ENCODE measurements at places on chromosomes 1 and 21.

- DNase-seq = no peak
These were observed 60.7 kb upstream of the GOLT1A start for GRCh38 chr1:204274446-204274845.

GRCh38 chr1:118461154-118461553 is 276.1 kb upstream of the SPAG17 start:
- no peak for DNase-seq

DNA sequence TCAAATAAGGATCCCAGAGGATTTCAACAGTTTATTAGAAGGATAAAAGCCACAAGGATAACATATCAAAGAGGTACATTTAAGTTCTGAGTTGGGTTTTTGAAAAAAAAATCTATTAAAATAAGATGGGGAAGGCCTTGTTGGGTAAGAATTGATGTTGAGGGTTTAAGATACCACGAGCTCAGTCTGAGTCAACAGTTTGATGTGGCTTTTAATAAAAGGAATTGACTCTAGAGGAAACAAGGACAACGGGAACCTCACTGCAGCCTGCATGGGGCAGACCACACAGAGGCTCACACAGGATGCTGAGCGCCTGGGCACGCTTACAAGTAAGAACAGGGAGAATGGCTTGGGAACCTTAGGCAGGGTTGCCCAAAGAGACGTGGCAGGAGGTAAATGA is 107.5 kb downstream of the TIAM1 start:
- no peak for DNase-seq

GRCh38 chr1:205481629-205482151 is 22.8 kb upstream of the CDK18 start:
- DNase-seq = no peak

- DNase-seq = no peak
These were observed 27.8 kb upstream of the LRRC38 start for GRCh38 chr1:13541435-13542215.

- no peak for DNase-seq
These were observed 19.9 kb downstream of the RPL5 start for GRCh38 chr1:92851729-92852128.

DNA sequence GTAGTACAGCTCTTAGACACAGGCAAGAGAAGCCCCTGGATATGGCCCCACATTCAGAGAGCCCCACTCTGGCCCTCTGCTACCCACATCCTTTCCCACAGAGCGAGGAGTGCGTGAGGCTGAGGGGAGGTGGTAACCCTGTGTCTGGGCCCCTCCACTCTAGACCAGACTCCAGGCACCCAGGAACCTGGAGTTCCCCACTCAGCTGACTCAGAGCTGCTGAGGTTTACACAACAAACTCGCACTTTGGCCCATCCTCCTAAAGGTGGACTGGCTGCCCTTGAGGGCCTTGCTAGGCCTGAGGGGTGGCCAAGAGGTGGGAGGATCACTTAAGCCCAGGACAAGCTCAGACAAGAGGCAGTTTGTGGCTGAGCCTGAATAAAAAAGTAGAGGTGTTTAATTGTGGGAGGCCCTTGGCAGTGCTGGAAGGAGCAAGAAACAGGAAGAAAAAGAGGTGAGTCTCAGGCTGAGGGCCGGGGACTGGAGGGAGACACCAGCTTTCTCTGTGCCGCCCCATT is 10.7 kb downstream of the MR1 start:
- no peak for DNase-seq

GRCh38 chr1:20302108-20302471 is 11.4 kb downstream of the VWA5B1 start:
- no peak for DNase-seq

- no peak for DNase-seq
These were observed 13.6 kb upstream of the SYT14 start for GRCh38 chr1:209924390-209924789.

- no peak for DNase-seq
These were observed 4.3 kb upstream of the ZBTB7B start for GRCh38 chr1:154998201-154998780.

DNA sequence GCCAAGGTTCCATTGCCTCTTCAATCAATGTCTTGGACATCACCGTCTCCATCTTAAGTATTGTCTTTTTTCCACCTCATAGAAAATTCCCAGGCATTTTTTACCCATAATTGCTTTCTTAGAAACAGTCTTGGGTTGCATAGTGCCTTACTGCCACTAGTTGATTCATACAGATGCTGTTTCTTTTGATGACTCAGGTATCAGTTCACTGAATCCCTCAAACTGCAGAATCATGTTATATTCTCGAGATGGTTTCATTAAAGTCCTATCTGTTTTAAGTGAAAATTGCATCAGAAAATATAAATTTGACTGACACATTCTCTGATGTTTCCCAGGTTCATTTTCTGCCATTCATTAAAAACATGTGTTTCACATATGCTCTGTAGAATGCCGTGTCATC is 1489.1 kb downstream of the BRINP3 start:
- DNase-seq = no peak

DNA sequence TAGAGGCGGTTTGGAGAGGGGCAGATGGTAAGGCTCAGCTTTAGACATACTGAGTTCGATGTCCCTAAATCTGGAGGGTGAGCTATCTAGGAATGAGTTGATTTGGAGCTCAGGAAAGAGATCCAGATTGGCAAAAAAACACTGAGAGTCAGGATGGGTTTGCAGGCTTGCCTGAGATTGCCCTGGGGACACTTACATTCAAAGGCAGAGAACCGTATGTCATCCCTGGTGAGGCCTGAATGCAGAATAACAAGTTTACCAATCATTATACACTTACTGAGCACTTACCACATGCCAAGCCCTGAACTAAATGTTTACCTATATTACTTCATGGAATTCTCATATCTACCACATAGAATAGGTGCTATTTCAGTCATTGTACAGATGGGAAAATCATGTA is 27.5 kb downstream of the TFAP2E start:
- DNase-seq = no peak

- no peak for DNase-seq
These were observed 356.8 kb downstream of the RRAGC start for GRCh38 chr1:38502758-38503157.

DNA sequence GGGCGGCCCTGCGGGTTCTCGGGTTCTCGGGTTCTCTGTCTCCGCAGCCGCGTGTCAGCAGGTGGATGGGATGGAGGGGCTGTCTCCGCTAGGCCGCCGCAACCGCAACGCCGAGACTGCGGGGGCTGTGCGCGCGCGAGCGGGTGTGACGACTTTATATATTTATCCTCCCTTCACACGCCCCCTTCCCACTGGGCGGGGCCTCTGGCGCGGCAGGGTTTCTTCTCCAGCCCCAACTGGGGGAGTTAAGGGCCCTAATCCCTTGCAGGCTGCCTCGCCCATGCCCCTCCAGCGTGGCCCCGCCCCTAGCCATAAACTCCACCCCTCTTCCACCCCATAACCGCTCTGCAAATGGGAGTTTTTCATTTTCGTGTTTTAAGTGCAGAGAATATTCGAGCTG is 3.4 kb downstream of the IGSF21 start:
- no peak for DNase-seq

DNA sequence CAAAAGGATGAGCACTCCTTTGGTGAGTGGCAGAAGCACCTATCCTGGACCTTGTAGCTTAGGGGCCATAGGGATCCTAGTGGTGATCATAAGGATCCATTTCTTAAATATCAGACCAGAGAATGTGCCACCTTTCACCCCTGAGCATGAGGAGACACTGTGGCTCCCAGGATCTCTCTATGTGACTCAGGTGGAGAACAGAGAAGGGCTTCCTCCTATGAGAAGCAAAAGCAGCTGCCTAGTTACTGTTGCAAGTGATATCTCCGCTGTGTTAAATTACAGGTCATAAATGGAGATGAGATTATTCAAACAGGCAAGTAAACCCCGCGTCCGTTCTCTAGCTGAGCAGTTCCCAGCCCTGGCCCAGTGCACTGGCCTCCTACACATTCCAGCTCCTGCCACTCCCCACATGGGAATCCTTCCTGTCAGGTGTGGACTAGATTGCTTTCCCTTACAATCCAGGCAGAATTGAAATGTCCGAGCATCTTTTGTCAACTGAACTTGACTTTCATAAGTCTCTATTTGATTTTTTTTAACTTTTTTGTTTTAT is 26.3 kb downstream of the CLEC20A start:
- no peak for DNase-seq

DNA sequence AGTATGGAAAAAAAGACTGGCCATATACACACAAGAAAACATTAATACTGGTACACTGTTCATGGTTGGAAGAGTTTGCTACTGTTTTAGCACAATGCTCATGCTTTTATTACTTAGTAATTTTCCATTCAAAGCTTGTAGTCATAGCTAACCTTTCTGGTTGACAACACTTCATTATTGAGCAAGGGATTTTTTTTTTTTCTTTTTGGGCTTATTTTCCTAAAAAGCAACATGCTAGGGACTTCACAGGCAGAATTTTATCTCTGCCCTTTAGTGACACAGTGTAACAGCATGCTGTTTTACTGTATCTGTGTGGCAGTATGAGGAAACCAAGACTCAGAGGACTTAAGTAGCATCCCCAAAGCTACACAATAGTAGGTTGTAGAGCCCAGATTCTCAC is 58.5 kb downstream of the FGGY start:
- DNase-seq = no peak

- no peak for DNase-seq
These were observed 288.7 kb downstream of the SPATA17 start for GRCh38 chr1:217919683-217920388.

- DNase-seq = no peak
These were observed 53.5 kb downstream of the S1PR1 start for GRCh38 chr1:101290119-101290921.
